ENCODE measurements at places on chromosomes 5 and 9.

DNA sequence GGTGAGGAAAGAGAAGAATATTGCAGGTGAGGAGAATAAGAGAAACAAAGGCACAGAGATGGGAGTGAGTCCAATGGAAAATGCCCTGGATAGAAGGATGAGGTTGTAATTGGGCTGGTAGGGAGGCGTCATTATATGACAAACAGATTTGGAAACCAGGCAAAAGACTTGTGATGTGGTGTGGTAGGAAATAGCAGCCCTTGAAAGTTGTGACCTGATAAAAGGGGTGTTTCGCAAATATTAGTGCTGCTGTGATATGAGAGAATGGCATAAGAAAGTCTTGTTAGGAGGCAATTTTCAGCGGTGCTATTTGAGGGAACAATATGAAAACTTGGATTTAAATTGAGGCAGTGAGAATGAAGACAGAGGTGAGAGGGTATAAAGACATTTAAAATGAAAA is 217.5 kb upstream of the ACTBL2 start:
- DNase-seq, result no peak

DNA sequence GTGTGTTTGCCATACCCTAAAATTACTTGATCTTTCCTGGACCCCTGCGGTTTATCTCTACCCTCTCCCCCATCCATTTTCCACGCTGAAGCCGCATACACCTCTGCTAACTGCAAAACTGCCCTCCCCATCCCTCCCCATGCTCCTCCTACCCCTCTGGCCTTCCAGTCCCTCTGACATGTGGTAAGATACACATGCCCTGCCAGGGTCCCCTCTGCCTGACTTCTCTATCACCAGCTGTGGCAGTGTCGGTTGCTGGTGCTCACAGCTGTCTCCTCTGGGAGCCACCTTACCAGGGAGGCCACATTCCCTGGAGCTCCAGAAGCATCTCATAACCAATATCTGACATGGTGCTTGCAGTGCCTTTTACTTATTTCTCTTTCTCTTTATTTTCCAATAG is 58.9 kb upstream of the COL15A1 start:
- DNase-seq, result no peak

DNA sequence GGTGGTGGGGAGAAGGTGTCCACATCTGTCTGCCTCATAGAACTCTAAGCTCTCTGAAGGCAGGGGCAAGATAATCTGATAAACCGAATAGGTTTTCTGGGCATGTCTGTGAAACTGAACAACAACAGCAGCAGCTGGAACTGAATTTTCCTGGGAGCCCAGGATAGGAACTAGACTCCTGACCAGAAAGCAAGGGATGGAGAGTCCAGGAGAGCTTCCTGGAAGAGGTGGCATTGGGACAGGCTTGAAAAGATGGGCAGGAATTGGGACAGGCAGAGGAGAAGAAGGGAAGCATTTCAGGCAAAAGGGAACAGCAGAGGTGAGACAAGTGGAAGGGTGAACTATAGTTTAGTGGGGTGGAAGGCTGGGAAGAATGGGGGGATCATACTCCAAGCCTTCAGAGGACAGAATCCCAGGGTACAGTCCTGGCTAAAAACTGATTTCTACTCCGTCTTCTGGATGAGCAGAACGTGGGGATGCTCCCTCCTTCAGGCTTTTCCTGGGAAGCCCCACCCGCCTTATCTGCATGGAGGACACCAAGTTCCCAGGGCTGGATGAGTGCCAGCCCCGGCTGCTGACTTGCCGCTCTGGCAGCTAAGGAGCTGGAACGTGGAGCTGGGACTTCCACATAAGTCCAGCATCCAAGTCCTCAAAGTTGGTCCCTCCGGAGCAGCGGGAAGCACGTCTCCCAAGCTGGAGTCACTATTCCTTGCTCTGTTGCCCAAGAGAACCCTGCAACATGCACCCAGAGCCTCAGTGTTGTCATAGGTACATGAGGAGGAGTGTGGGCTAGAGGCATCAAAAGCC is 13.9 kb upstream of the KIF12 start:
- no peak for DNase-seq

- no peak for DNase-seq
Measured at GRCh38 chr5:52989025-52989780, at the start of gene ITGA2. ITGA2 (plus strand) TSS chr5:52989352; CDS start chr5:52989469, 117 bp downstream.

DNA sequence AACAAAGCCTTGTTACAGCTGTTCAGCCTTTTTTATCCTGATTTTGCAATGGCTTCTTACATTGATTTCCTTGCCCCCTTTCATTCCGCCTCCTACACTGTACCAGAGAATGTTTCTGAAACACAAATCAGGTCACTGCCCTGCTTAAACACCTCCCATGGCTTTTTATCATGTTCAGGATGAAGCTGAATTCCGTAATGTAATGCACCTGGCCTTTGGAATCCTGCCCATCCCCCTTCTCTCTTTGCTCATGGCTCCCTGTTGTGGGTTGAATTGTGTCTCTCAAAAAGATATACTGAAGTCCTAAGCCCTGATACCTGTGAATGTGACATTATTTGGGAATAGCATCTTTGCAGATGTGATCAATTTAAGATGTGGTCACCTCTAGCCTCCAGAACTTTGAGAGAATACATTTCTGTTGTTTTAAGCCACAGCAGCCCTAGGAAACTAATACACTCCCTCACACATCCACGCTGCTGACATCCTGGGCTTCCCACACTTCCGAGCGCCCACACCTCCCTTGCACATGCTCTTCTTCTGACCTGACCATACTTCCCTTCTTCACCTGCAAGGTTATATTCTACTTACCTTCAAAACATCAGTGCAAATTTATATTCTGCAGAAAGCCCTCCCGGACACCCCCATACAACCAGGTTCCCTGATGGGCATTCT is 101.2 kb downstream of the DNAH5 start:
- no peak for DNase-seq

GRCh38 chr5:174910245-174910737 is 185.9 kb downstream of the MSX2 start:
- DNase-seq, result peak; percentile 60
